Right forelimb (tissue), 1 donor: ENCODE measurements at places on chromosomes 4 and X.

- no peak for DNase-seq
Observed at GRCh38 chrX:46636223-46636622, 62.7 kb downstream of the CHST7 start.

- DNase-seq, result no peak
Observed at GRCh38 chrX:21373001-21373400, 1.2 kb upstream of the CNKSR2 start.

DNA sequence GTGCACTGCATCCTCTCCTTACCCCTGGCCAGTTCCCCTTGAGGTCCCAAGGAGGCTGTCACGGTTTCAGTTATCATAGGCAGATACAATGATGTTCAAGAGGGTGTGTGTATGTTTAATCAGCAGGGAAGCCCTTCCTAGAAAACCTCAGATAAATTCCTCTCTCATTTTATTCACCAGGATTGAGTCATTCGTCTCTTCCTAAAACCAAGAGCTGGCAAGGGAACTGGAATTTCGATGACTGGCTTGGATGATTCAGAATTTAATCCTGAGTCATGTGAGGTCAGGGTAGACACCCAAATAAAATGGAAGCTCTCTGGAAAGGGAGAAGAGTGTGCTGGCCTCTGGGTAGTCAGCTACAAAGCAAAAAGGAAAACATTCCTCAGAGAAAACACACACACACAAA lies 106.2 kb upstream of the RAPGEF2 start:
- DNase-seq, result no peak

DNA sequence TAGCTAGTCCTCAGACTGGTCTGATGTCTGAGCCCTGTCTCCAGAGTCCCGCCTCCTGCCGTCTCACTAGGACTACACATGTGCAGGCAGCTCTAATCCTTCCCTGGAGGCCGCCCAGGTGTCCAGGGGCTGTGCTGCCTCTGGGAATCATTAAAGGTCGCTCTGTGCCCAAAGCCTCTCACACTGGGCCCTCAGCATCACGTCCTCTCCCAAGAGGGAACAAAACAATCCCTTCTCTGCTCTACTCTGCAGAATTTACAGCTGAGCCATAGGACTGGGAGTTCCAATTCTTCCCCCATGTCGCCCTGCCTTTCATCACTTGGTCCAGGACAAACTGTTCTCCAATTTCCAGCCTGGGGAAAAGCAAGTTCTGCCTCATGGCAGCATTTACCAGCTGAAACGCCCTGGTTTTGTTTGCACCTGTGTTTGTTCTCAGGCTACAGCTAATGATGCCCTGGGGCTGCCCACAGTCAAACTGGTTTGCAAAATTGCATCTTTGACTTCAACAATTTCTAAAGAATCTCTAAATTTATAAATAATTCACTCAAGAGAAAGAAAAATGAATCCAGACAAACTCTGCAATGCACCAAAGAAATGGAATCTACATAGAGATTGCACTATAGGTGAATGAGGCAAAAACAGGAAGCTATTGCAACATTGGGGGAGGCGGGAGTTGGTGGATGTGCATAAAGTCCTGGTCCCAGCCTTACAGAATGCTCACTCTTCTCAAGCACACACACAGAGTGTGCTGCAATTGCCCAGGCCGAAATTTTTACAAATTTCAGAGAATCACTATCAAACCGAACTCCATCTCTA lies 7.2 kb upstream of the MRFAP1 start:
- no peak for DNase-seq

DNA sequence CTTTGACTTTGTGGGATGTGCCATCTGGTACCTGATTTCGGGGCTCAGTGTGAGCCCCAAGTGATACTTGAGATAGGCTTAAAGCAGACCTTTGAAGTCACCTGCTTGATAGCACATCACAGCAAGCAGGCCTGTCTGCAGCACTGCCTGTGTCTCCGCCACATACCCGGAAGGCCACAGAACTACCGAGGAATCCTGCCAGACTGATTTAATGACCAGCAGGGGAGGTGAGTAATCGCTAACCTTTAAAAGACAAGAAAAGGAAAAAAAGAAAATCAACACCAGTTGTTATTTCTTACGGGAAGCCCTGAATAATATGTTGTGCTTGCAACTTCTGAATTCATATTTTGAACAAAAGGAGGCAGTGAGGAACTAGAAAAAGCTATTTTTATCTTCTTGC lies 6.8 kb downstream of the PTCHD1 start:
- DNase-seq, result no peak

DNA sequence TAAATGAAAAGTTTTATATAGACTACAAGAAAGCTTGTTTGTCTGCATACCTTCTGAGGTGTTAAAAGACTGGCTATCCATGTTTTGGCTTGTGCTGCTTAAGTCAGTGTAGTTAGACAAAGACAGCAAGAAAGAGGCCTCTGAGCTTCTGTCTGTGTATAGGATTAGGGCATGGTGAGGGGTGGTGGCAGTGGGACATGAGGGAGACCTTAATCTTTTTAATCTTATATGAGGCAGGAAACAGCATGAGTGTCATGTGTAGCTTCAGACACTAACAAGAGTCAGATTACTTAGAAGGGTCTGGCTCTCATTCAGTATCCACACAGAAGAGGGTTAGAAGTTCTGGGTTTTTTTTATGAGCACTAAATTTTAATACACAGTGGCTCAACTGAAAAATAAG lies 213.3 kb downstream of the GABRG1 start:
- no peak for DNase-seq

DNA sequence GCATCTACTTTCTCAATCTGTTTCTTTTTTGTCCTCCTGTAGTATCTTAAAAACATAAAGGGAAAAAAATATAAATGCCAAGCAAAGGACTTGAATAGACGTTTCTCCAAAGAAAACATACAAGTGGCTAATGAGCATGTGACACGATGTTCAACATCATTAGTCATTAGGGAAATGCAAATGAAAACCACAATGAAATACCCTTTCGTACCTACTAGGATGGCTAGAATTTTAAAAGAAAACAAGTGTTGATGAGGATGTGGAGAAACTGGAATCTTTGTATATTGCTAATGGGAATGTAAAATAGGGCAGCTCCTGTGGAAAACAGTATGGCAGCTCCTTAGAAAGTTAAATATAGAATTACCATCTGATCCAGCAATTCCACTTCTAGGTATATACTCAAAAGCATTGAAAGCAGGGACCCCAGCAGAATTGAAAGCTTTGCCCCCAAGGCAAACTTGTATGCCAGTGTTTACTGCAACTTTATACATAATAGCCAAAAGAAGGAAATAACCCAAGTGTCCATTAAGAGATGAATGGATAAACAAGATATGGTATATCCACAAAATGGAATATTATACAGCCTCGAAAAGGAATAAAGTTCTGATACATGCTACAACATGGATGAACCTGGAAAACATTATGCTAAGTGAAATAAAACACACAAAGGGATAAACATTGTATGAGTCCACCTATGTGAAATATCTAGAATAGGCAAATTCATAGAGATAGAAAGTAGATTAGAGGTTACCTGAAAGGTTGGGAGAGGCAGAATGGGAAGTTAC lies 138.3 kb downstream of the SH3KBP1 start:
- DNase-seq, result no peak

- DNase-seq, result no peak
Observed at GRCh38 chrX:132664273-132664672, 175.4 kb upstream of the MBNL3 start.

- no peak for DNase-seq
Observed at GRCh38 chr4:121564840-121565375, 131.9 kb downstream of the ANXA5 start.

DNA sequence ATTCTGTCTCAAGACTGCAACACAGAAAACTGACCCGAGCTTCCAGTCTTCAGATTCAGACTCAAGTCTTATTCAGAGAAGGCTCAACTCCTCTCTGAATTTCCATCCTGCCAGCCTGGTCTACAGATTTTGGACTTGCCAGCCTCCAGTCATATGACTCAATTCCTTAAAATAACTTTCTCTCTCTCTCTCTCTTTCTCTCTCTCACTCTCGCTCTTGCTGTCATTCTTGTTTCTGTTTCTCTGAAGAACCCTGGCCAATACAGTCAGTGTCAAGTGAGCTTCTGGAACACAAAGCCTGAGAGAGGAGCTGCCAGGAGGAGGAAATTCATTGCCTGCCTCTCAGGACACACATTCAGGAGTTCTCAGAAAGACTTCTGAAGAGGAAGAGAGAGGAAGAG lies 154.9 kb downstream of the PARM1 start:
- DNase-seq, result no peak

- no peak for DNase-seq
Observed at GRCh38 chr4:76905521-76905920, 7.6 kb upstream of the SOWAHB start.

DNA sequence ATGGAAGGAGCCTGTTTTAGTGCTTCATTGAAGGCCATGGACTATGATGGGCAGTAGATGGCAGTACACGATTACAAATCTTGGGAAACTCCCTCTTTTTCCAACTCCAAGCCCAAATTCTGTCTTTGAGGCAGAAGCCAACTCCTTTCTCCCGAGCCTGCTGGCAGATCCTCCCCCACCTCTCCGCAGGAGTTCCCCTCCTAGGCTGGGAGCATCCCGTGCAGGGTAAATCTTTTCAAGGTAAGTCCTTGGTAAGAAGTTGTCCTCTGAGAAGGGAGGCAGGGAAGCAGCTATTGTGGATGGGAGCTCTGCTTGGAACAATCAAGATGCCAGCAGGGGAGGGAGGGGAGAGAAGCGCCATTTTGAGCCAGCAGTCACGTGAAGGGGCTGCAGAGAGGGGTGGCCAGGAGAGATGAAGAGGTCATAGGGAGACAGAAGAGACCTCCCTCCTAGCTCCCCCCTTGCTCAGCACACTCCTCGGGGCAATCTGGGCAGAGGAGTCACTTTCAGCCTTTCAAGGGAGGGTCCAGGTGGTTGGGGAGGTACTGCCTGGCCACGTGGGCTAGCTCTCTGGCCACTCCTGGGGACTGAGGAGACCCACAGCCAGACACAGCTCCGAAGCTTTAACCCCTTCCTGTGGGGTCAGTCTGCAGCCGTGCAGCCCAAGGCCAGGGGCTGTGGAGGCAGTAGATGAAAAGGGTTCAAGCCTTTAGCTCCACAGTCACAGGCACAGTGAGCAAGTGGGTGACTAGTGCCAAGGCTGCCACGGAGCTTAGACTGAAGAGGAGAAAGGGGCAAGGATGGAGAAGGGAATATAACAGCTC lies 9.6 kb downstream of the CC2D2A start:
- peak; percentile 90 for DNase-seq

DNA sequence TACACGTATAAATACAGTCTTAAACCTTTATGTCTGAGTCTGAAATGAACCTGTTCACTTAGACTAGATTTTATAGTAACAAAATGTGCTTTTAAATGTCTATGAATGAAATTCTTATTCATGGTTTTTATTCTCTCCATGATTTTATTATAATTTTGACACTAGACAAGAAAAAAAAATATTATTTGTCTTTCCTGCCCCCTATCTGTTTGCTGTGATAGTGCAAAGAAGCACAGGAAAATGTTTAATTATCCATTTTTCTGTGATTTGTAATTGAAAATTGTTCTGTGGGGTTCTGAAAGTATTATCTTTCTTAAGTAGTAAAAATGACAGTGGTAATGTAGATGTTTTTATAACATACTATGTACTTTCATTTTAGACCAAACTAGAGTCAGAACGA lies 52.0 kb downstream of the INTS6L start:
- DNase-seq, result no peak

- DNase-seq, result no peak
Observed at GRCh38 chrX:51851507-51852085, 41.8 kb upstream of the MAGED1 start.

DNA sequence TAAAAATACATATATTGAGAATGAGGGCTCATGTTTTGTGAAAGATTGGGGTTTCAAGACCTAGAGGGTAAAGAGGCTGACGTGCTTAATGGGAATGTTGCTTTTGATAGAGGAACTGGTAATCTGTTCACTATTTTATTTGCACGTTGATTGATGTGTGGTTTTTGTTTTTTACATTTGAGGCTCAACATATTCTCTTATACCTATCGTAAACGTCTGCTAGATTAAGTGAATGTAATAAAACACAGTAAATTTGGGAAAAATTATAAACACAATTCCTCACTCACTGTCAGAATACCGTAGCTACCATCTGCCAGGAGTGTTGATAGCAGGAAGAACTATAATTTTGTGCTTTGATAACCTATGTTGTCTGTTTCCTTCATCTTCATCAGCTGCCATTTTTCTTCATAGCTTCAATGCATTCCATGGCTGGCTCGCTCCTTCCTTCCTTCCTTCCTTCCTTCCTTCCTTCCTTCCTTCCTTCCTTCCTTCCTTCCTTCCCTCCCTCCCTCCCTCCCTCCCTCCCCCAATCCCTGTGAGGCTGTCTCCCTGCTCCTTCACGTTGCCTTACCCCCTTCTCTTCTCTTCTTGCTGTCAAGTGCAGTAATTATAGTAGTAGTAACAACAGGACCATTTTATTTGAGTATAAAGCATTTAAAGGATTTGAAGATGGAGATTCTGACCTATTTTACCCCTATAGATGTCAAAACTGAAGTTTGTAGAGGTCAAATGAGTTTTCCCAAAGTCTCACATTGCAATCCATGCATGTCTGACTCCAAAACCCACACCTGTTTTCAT lies 20.3 kb downstream of the KIT start:
- no peak for DNase-seq

DNA sequence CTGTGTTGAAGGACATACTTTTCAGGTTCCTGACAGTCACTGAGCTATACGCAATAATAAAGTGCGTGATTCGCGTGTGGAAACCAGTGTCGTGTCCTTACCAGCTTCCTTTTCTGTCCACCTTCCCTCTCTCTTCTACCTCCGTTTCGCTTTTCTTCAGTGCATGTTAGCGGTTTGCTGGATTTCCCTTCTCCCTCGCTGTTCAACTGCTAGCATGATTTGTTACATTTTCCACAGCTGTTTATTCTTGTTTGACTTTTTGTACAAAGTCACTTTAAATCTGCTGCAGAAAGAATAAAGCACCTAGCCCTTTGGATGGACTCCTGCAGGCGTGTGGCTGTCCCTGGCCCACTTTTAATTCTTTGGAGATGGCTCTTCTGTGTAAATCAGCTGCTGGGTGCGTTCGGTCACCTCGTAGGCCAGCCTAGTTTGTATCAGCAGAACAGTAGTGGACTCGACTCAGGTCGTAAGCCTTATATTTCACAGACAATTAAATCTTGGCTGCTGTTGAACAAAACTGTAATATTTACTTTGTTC lies 8.9 kb upstream of the HAND2 start:
- DNase-seq, result peak; percentile 50

DNA sequence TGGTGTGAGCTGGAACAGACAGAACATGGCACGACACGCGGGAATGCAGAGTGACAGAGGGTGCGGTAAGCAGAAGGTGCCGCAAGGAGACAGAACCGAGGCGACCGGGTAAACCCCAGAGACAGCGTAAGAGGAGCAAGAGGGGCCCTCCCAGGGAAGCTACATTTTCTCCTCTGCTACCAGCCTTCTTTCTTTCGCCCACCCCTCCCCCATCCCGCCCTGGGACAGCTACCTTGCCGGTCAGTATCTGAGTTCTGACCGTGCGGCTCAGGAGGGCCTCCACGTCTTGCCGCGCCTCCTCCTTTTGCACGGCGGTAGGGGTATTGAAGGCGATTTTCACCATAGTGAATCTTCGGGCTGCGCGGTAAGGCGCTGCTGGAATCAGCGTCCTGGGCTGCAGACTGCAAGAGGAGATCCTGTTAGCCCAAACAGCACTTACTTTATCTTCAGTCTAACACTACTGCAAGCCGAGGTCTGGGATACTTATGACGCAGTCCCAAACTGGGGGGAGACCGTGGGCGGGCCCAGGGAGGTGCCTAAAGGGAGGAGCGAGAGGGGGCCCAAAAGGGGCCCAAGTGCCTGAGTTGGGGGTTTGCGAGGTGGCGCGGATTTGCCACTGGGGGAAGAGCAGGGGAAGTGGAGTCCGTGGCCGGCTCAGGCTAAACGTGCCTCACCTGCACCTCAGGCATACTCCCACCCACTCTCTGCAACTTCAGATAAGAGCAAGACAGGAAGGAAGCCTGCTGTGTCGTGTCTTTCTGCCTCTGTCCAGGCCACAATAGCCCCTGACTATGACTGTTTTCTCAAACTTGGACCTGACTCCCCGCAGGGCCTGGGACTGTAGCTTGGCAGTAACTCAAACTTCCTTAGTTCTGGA lies at the start of gene ITM2A:
Gene ITM2A (minus strand): TSS at position 462 of the 877 bp plus-strand sequence. CDS start 119 bp downstream, at position 343.
- DNase-seq, result peak; percentile 77
